ENCODE measurements at places on chromosomes 11 and 22.

- no peak for DNase-seq
Observed at GRCh38 chr11:113265362-113265761, 49.0 kb upstream of the TTC12 start.

DNA sequence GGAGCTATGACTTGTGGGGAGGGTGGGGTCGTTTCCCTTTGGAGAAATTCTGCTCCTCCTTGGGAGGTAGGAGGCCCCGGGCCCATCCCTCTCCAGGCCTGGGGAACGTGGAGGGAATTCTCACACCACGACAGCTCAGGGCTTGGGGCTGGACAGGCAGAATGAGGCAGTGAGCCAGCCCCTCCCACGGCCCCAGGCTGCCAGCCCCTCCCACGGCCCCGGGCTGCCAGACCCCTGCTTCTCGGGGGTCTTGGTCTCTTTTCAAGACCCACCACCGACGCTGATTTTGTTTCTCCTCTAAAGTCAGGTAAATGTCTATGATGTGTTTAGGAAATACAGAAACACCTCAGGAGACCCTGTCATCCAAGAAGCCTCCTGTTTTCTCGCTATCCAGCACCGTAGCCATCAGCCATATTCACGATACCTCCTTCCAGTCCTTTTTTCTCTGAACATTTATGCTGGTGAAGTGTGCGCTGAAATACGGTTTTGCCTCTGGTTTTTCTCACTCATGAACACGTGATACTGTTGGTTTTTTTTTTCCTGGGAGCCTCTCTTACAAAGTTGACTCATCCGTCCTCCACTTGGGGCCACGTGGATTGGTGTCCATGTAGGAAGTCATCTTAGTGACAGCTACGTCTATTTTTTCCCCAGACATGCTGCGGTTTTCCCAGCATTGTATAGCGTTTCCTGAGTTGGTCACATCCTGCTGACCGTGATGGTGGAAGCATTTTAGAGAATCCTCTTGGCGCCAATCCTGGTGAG is 1219.6 kb downstream of the BRD1 start:
- no peak for DNase-seq

DNA sequence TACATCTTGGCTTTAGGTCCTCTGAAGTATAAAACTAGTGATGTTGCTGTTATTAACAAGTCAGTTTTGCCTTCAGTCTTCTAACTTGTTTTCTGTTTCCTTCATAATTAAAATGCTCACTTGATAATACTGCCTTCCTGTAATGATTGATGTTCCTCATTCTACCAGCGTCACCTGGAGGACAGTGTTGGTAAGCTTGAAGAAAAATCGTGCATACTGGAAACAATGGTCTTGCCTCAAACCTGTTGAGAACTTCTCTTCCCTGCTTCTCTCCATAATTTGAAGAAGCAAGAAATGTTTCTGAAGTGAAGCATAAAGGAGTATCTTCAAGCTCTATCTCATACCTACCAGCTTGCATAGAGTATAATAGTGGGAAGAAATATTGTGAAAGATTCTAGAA is 3.0 kb downstream of the YWHAH start:
- DNase-seq, result peak; percentile 13

DNA sequence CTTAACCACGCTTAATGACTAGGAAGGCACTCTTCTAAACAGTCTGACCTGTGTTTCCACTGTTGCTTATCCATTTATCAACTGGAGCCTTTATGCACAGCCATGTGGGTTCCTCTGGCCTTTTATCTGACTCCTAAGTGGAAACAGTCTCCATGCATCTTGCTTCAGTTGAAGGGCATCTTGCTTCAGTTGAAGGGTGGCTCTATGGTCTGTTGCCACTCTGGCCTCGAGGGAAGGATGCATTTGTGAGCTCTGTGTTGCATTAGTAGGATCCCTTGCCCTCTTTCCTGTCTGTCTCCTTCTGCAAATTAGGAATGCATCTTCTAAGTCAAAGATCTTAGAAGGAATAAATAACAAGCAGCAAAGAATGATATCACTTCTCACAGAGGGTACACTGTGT is 25.8 kb upstream of the C11orf96 start:
- DNase-seq, result no peak

GRCh38 chr22:28245579-28246224 is 326.6 kb upstream of the PITPNB start:
- DNase-seq, result no peak

DNA sequence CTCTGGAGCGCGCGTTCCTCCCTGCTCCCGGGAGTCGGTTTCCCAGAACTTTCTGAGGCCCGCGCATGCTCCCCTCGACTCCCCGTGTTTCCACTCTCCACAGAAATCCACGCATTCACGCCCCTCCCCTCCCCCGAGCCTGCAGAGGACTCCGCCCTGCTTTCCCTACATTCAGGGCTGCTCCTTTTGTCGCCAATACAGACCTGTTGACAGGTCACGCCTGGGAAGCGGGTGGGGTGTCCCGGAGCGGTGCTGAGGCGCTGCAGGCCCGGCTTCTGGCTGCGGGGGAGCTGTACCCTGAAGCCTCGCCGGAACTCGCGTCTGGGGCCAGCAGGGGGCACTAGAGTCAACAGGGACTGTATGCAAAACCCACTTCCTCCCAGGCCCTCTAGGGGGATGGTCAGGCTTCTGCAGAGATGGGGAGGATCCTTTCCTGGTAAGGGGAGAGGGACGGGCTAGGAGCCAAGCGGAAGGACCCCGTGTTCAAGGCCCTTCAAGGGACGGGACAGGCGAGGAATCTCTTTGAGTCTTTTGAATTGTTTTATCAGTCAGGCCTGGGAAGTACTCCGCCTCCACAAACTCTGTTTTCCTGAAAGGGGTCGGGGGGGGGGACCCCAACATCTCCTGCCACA is at the start of gene PRAME:
PRAME (minus strand) TSS at position 294 of the 632 bp plus-strand sequence. CDS start 2,433 bp downstream, outside the sequence.
- DNase-seq, result peak; percentile 85

DNA sequence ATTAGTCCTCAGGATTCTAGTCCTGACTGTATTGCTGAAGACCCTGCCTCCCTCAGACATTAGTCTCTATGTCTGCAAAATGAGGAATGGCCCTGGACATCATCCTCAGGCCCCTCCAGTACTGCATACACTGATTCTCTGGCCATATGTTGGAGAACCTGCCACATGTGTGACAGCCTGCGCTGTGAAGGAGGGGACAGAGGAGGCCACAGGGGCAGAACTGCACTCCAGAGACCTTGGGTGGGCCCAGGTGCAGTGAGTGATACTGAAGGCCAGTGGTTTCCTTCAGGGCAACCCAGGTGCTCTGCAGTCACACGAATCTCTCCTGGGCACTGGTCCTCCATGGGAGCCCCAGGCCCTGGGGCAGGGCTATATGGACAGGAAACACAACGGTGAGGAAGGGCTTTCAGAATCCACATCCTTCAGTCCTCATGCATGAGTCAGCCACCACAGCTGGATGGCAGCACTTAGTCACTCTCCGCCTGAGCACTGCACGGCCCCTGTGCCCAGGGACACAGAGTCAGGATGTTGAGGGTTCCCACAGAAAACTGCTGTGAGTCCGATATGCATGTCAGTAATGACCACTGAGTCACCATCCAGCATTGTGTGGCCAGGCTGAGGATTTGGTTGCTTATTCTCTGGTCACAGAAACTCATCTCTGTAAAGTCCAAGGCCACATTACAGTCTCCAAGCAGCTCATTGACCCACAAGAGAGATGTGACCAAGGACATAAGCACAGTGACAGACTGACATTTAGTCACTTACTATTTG is 39.7 kb downstream of the ME3 start:
- no peak for DNase-seq

DNA sequence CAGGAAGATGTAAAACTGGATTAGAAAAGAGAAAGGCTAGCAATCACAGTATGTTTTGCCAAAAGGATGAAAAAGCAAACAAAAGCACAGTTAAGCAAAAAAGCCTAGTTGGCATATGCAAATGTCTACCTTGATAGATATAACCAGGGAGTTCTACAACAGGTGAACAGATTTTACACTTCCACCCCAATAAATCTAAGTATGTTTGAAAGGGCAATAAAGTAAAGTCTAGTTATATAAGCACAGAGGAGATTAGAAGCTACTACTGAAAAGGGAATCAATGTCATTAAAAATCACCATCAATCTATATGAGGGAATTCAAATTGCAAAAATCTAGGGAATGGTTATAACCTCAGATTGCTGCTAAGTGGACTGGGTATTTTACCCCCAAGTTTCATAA is 49.7 kb downstream of the CELF1 start:
- DNase-seq, result no peak

- DNase-seq, result no peak
Observed at GRCh38 chr11:120551191-120551590, 39.6 kb downstream of the GRIK4 start.

- peak; percentile 9 for DNase-seq
Observed at GRCh38 chr11:77557553-77557952, 32.2 kb upstream of the AQP11 start.

DNA sequence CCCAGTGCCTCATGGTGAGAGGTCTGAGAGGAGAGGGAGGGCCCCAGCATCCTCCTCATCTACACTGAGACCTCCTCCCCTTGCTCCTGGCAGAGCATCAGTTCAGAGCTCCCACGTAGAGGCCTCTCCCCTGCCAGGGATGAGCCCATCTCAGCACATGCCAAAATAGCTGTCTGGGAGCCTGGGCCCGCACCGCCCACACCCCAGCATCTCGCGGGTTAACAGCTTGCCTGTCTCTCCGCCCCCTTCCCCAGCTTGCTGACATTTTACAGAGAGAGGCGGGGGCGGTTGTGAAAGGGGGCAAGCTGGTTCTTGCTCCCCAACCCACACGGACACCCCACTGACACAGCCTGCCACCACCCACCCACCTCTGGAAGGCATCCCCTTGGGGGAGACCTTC is 6.4 kb downstream of the DGKZ start:
- no peak for DNase-seq

DNA sequence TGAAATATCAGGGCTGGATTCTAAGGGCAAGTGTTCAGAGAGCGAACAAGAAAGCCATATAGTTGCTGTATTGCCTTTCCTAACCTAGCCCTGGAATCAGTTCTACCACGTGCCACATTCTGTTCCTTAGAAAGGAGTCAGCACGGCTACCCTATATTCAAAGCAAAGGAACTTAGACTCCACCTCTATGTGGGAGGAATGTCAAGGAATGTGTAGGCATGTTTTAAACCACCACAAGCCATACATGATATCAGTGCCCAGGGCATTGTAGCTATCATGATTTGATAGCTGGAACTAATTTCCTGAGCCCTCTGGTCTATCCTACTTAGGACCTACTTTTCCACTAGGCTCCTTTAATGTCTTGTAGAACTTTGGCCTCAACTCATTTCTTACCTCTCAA is 2.5 kb upstream of the EIF4ENIF1 start:
- no peak for DNase-seq

GRCh38 chr22:49081261-49081666 is 746.4 kb downstream of the BRD1 start:
- DNase-seq, result no peak

- peak; percentile 58 for DNase-seq
Observed at GRCh38 chr22:42688241-42689211, 32.1 kb downstream of the A4GALT start.

GRCh38 chr11:65479184-65480145 is 19.4 kb upstream of the MALAT1 start:
- DNase-seq, result peak; percentile 40

DNA sequence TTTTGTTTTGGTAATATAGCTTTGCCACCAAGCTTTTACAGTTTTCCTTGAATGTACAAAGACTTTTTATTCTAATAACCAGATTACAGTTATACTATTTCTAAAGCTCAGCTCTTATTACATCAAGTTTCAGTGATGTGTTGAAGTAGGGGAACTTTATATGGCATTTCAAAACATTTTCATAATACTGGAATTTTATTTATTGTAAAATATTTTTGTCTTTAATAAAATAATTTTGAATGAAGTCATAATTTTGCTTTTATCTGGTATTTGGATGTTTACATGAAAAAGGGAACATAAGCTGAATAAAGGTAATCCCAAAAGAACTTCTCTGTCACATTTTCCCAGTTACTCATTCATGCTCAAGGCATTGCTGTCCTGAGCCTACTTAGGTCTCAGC is 34.7 kb downstream of the RTN3 start:
- DNase-seq, result no peak

GRCh38 chr22:27323661-27324060 is 477.9 kb downstream of the MN1 start:
- DNase-seq, result no peak

DNA sequence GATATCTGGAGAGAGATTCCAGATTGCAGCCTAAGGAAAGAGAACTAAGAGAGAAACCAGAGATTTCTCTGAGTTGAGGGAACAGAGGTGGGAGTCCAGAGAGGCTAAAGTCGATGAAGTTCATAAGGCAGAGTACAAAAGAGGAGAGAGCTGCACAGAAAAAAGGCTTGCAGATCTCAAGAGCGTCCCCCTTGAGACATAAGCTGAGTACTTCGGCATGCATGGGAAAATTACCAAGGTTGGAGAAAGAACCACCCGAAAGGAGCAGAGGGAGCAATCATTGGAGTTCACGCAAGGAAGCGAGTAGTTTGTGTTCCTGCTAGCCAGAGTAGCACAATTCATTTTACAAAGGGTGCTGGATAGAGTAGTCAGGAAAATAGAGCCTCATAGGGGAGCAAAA is 293.5 kb downstream of the TMEM135 start:
- peak; percentile 18 for DNase-seq

DNA sequence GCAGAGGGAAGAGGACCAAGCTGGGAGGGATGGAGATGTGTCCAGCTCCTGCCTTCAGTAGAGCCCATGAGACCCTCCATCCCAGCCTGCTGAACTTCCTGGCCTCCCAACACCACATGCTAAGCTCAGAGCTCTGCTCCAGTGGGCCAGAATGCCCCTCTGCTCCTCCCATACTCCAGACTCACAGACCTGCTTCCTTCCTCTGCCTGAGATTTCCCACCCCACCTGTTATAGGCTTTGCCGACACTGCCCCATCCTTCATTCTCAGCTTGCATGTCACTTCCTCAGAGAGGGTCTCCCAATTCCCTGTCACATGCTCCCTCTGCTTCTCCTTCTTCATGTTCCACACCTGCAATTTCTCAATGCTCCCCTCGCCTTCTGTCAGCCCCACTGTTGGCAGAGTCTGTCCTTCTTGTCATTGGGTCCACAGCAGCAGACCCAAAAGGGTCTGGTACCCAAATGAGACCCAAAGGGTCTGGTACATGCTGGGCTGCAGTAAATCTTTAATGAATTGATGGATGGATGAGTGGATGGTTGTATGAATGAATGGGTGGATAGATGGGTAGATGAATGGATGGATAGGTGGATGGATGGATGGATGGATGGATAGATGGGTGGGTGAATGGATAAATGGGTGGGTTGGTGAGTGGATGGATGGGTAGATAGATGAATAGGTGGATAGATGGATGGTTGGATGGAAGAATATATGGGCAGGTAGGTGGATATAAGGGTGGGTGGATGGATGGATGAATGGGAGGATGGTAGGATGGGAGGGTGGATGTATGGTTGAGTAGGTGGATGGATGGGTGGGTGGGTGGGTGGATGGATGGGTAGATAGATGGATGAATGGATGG is 105.3 kb upstream of the FGF3 start:
- no peak for DNase-seq

- no peak for DNase-seq
Observed at GRCh38 chr22:28873183-28873963, 10.0 kb upstream of the ZNRF3 start.

- no peak for DNase-seq
Observed at GRCh38 chr11:2376751-2377451, at the start of gene CD81. Gene CD81, plus strand, starts transcription at chr11:2377310. Its CDS starts 240 bp downstream, at chr11:2377550.

- DNase-seq, result no peak
Observed at GRCh38 chr11:10844356-10844755, 13.5 kb downstream of the ZBED5 start.

GRCh38 chr22:23526596-23527316 is 53.3 kb downstream of the IGLL1 start:
- DNase-seq, result no peak

GRCh38 chr11:19864141-19865140 is 151.8 kb downstream of the NAV2 start:
- DNase-seq, result no peak
